Karpas-422 (cell line): ENCODE measurements at places on chromosomes 5 and 9. TPM values are rescaled to one million over a fixed set of nuclear protein-coding genes. Genes with fewer than 3 reads are reported as not detected.

GRCh38 chr5:67746103-67746502, 469.5 kb upstream of the PIK3R1 start:
- H3K4me1 ChIP-seq: no peaks in the 10 kb centered on the region
- no peak overlapping the region for H3K4me3 ChIP-seq
- no peak for DNase-seq

DNA sequence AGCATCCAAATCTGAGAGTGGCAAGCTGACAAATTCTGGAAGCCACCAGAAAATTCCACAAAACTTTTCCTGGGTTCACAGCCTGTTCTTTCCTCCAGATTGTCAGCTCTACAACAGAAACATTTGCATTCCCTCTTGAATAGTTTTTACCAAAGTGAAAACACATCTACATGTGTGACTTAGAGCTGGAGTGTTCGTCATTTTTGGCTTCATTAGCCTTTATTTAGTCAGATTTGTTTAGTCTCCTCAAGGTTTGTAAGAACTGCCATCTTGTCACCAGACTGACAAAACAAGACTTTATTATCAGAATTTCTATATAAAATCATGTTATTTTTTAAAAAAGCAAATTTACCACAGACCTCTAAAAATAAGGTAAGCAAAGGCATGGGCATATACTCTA, 347.3 kb downstream of the TRIM36 start:
- no peak overlapping the region for H3K4me3 ChIP-seq
- H3K27ac ChIP-seq: no peak overlapping the region
- no peak for DNase-seq

NMUR2 gene
- total RNA-seq: not detected in 2 replicates

GRCh38 chr5:154422298-154422697, 23.5 kb upstream of the SAP30L start:
- H3K27me3 ChIP-seq: no peaks in the 10 kb centered on the region
- no peak overlapping the region for H3K27ac ChIP-seq
- no peak for DNase-seq
- no peaks in the 10 kb centered on the region for H3K4me1 ChIP-seq
- no peak overlapping the region for H3K4me3 ChIP-seq

- H3K4me1 ChIP-seq: 0 out of 2 replicates have a peak, but pooled peaks cover 2% of the 10 kb centered on the region
- H3K27me3 ChIP-seq: no peaks in the 10 kb centered on the region
- H3K36me3 ChIP-seq: no peaks in the 10 kb centered on the region
- no peak overlapping the region for H3K27ac ChIP-seq
Observed at GRCh38 chr9:129549684-129550083, 71.2 kb downstream of the C9orf50 start.

PIP5K1B gene
- not detected in 2 replicates for total RNA-seq

DNA sequence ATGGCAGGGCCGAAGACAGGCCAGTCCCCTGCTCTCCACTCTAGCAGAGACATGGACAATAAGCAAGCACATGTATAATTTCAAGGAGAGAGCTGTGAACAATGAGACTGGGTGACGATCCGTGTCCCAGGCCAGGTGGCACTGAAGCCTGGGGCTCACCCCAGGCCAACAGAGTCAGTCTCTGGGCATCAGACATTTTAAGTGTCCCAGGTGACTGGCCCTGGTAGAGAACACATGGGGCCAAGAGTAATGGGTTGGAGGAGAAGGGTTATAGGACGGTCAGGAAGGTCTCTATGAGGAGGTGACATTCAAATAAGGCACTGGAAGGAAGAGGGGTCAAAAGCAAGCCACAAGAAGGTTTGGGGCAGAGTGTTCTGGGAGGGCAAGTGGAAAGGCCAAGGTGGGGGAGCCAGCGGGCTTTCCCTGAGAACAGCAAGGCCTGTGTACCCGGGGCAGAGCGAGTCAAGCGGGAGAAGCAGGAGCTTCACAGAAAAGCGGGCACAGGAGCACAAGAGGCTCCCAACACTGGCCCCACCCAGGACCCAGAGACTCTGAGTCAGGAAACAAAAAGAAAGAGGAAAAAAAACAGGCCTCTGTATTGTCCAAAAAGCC, 1.1 kb upstream of the AKNA start:
- H3K4me1 ChIP-seq: peaks cover 84% of the 10 kb centered on the region
- peak; percentile 62 for DNase-seq
- H3K27me3 ChIP-seq: no peaks in the 10 kb centered on the region
- H3K4me3 ChIP-seq: peak overlapping the region; percentile 85
- no peaks in the 10 kb centered on the region for H3K36me3 ChIP-seq
- peak overlapping the region; percentile 97 for H3K27ac ChIP-seq

- no peak for DNase-seq
- H3K27ac ChIP-seq: no peak overlapping the region
- H3K4me3 ChIP-seq: no peak overlapping the region
- no peaks in the 10 kb centered on the region for H3K4me1 ChIP-seq
Observed at GRCh38 chr5:34599471-34600117, 56.5 kb upstream of the RAI14 start.

GRCh38 chr5:115184770-115185169, 15.1 kb upstream of the TRIM36 start:
- DNase-seq: no peak
- H3K4me3 ChIP-seq: no peak overlapping the region
- H3K27ac ChIP-seq: no peak overlapping the region
- no peaks in the 10 kb centered on the region for H3K27me3 ChIP-seq
- no peaks in the 10 kb centered on the region for H3K36me3 ChIP-seq

CCL21 gene
- not detected in 2 replicates for total RNA-seq

GRCh38 chr5:6468104-6468503, 19.4 kb downstream of the UBE2QL1 start:
- no peaks in the 10 kb centered on the region for H3K36me3 ChIP-seq
- no peaks in the 10 kb centered on the region for H3K4me1 ChIP-seq
- H3K27ac ChIP-seq: no peak overlapping the region
- H3K27me3 ChIP-seq: no peaks in the 10 kb centered on the region
- H3K4me3 ChIP-seq: no peak overlapping the region
- DNase-seq: no peak

LRRC14B gene
- total RNA-seq: 0.48 TPM in 1 of 2 replicates, not detected in the other
